Lung (tissue), 17 donors: ENCODE measurements at places on chromosomes 5 and 9. TPM values are rescaled to one million over a fixed set of nuclear protein-coding genes. Genes with fewer than 3 reads are reported as not detected.

FGF18 gene
- 3.4 TPM for total RNA-seq

CDC42SE2 gene
- 58.9 TPM for total RNA-seq

LCN2 gene
- total RNA-seq = 114 TPM

MARVELD2 gene
- 25.6 TPM for total RNA-seq

IL3 gene
- total RNA-seq = not detected

PCDHGB2 gene
- 10.1 TPM for total RNA-seq

PCDHAC2 gene
- 13.8 TPM for total RNA-seq

SLC23A1 gene
- total RNA-seq = 1.3 TPM

SPRY4 gene
- 33.9 TPM for total RNA-seq

BNC2 gene
- 23.2 TPM for total RNA-seq

- DNase-seq = no peak
- peaks cover 5% of the 10 kb centered on the region for H3K4me1 ChIP-seq
- H3K27ac ChIP-seq = no peak overlapping the region
- no peak overlapping the region for H3K4me3 ChIP-seq
- H3K27me3 ChIP-seq = no peaks in the 10 kb centered on the region
These were observed 14.9 kb downstream of the SEMA6A start for GRCh38 chr5:116559673-116560164.

GRCh38 chr5:177482359-177482795 lies 8.9 kb upstream of the DBN1 start:
- DNase-seq = no peak
- H3K4me3 ChIP-seq = no peak overlapping the region
- H3K36me3 ChIP-seq = peaks cover 14% of the 10 kb centered on the region
- no peaks in the 10 kb centered on the region for H3K27me3 ChIP-seq
- H3K4me1 ChIP-seq = peaks cover 14% of the 10 kb centered on the region

GRCh38 chr5:42756606-42757601 lies at the start of gene CCDC152:
TSS of gene CCDC152 (plus strand) at chr5:42756818. CDS start at chr5:42759122, 2,304 bp downstream.
- no peak within 1 kb of the TSS for H3K4me3 ChIP-seq
- DNase-seq = peak; percentile 42
- no peaks in the 10 kb centered on the region for H3K36me3 ChIP-seq
- H3K27me3 ChIP-seq = no peaks in the 10 kb centered on the region

DNA sequence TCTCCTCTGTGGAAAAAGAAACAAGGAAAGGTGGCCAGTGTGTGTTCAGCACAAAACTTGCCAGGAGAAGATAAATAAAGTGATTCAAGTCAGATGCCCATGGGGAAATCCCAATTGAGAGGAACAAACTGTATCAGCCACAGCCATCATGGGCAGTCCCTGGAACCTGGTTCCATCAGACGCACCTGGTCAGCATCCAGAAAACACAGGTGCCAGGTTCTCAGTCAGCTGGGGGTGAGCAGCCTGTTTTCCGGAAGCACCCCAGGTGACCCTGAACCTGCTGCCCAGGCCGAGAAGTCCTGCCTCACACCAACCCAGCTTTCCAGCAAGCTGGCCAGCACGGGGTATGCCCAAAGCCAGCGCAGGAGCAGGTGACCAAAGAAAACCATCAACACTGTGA lies 30.5 kb downstream of the PTCH1 start:
- no peaks in the 10 kb centered on the region for H3K27me3 ChIP-seq
- DNase-seq = no peak
- no peak overlapping the region for H3K4me3 ChIP-seq
- H3K36me3 ChIP-seq = peaks cover 16% of the 10 kb centered on the region
- peaks cover 47% of the 10 kb centered on the region for H3K4me1 ChIP-seq

DNA sequence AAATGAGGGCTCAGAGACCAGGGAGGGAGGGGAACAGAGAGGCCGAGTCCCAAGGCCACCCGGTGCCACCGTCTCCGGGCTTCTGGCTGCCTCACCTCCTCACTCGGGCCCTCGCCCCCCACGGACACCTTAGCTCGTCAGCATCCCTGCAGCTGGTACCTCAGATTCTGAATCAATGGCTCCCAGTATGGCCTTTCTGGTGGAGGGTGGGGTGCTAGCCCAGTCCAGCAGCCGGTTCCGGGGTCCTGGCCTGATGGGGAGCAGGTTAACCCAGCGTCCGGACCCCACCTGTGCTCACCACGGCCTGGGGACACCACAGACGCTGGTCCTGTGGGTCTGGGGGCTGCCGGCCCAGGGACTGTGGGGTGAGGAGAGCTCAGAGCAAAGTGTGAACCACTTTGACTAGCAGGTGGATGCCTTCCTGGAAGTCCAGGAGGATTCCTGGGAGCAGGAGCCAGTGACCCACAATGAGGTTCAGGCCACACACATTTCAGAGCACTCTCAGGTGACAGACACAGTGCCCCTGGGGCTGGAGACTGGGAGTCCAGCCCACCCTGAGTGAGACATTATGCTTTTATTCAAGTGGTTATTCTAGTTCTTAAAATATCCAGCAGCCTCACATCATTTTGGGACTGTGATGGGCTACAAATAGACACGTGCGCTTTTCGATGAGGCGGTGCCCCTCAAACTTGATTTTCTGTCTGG lies 53.3 kb downstream of the AHRR start:
- no peaks in the 10 kb centered on the region for H3K27me3 ChIP-seq
- no peaks in the 10 kb centered on the region for H3K36me3 ChIP-seq
- H3K27ac ChIP-seq = peak overlapping the region; percentile 65
- no peak for DNase-seq
- H3K4me3 ChIP-seq = no peak overlapping the region
- H3K4me1 ChIP-seq = no peaks in the 10 kb centered on the region

GRCh38 chr9:131420980-131421624 lies 27.2 kb downstream of the PRRC2B start:
- peak overlapping the region; percentile 23 for H3K27ac ChIP-seq
- H3K36me3 ChIP-seq = no peaks in the 10 kb centered on the region

- H3K27me3 ChIP-seq = no peaks in the 10 kb centered on the region
- no peak overlapping the region for H3K27ac ChIP-seq
- no peak overlapping the region for H3K4me3 ChIP-seq
- H3K36me3 ChIP-seq = no peaks in the 10 kb centered on the region
- no peak for DNase-seq
These were observed 36.9 kb upstream of the SLC1A3 start for GRCh38 chr5:36569491-36569890.

- no peak overlapping the region for H3K4me3 ChIP-seq
- peak overlapping the region; percentile 1 for H3K27ac ChIP-seq
- no peaks in the 10 kb centered on the region for H3K4me1 ChIP-seq
- DNase-seq = no peak
- no peaks in the 10 kb centered on the region for H3K27me3 ChIP-seq
These were observed 29.5 kb downstream of the AQP7 start for GRCh38 chr9:33372900-33373299.

DNA sequence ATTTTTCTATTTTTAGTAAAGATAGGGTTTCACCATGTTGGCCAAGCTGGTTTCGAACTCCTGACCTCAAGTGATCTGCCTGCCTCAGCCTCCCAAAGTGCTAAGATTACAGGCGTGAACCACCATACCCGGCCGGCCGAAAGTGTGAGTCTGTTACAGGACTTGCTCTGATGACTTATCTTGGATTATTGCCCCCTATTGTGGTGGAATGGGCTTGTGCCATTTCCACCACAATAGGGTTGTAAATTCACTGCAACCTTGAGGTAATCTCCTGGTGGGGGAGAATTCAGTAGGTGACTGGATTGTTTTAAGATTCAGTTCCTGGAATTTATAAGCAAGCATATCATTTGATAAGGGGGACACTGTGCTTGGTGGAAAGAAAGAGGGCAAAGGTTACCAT lies 15.0 kb upstream of the HMGCR start:
- no peak for DNase-seq
- H3K4me1 ChIP-seq = no peaks in the 10 kb centered on the region
- H3K27ac ChIP-seq = no peak overlapping the region
- no peaks in the 10 kb centered on the region for H3K36me3 ChIP-seq

- no peak for DNase-seq
- no peak overlapping the region for H3K27ac ChIP-seq
These were observed 172.1 kb upstream of the DMRTA1 start for GRCh38 chr9:22274477-22274876.

GRCh38 chr5:12522116-12522515 lies 617.9 kb upstream of the CTNND2 start:
- no peak overlapping the region for H3K27ac ChIP-seq
- H3K4me3 ChIP-seq = no peak overlapping the region
- H3K36me3 ChIP-seq = no peaks in the 10 kb centered on the region
- H3K27me3 ChIP-seq = no peaks in the 10 kb centered on the region
- H3K4me1 ChIP-seq = no peaks in the 10 kb centered on the region
- no peak for DNase-seq

GRCh38 chr9:17624571-17624970 lies 45.7 kb downstream of the SH3GL2 start:
- no peaks in the 10 kb centered on the region for H3K27me3 ChIP-seq
- DNase-seq = no peak
- H3K36me3 ChIP-seq = no peaks in the 10 kb centered on the region
- no peak overlapping the region for H3K4me3 ChIP-seq

GRCh38 chr5:157828105-157828943 lies 30.6 kb downstream of the CLINT1 start:
- H3K27me3 ChIP-seq = no peaks in the 10 kb centered on the region
- DNase-seq = no peak
- peaks cover 19% of the 10 kb centered on the region for H3K4me1 ChIP-seq
- no peak overlapping the region for H3K27ac ChIP-seq
- no peaks in the 10 kb centered on the region for H3K36me3 ChIP-seq

DNA sequence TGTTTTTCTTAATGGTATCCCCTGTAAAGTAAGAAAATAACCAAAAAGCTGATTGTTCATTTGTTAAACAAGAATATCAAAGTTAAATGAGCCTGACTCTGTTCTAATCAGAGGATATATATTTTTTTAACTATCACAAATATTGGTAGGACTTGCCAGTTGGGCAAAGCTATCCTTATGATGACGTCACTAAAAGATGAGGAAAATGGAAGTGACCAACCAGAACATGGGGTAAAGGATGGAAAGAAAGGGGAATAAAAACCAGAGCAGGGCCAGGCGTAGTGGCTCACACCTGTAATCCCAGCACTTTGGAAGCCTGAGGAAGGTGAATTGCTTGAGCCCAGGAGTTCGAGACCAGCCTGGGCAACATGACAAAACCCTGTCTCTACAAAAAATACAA lies 811.6 kb upstream of the DMAC1 start:
- H3K27ac ChIP-seq = no peak overlapping the region
- H3K36me3 ChIP-seq = no peaks in the 10 kb centered on the region
- no peaks in the 10 kb centered on the region for H3K4me1 ChIP-seq
- DNase-seq = no peak
- H3K4me3 ChIP-seq = no peak overlapping the region
- no peaks in the 10 kb centered on the region for H3K27me3 ChIP-seq

DNA sequence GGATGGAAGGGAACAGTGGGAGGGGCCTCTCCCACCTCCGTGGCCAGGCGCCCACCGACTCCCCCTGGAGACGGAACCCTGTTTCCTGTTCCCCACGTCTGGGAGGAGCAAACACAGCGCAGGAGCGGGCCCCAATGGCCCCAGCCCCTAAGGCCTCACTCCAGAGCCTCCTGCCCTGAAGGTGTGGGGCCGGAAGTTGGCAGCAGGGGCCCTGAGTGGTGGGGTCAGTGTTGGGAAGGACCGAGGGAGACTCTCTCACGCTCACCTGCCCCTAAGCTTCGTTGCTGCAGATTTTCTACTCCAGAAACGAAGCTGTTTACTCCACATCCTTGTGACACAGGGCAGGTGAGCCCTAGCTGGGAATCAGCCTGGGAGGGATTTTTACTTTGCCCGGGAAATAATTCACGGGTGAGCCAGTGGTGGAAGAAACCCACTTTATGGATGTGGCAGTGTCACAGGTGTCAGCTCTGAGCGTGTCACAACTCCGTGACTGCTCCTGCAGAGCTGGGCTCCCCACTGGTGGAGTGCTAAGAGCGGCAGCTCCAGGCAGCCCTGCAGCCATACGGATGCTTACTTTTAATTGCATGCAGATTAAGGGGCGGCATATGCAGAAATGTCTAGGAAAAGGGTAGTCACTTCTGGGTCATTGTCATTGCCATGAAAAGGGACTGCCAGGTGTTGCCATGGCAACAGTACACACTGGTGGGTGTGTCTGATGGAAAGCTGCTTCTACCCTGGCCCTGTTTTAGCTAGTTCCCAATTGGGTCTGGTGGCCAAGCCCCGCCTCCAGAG lies 77.5 kb upstream of the OLFM1 start:
- H3K4me1 ChIP-seq = no peaks in the 10 kb centered on the region
- no peak overlapping the region for H3K27ac ChIP-seq
- no peaks in the 10 kb centered on the region for H3K27me3 ChIP-seq
- no peak overlapping the region for H3K4me3 ChIP-seq

GRCh38 chr9:121881920-121882500 lies 211.1 kb downstream of the TTLL11 start:
- no peak for DNase-seq
- H3K4me3 ChIP-seq = no peak overlapping the region
- no peaks in the 10 kb centered on the region for H3K36me3 ChIP-seq
- no peak overlapping the region for H3K27ac ChIP-seq
- H3K27me3 ChIP-seq = no peaks in the 10 kb centered on the region

- no peaks in the 10 kb centered on the region for H3K27me3 ChIP-seq
- DNase-seq = peak; percentile 57
These were observed 26.7 kb downstream of the FAM219A start for GRCh38 chr9:34431667-34432066.

DNA sequence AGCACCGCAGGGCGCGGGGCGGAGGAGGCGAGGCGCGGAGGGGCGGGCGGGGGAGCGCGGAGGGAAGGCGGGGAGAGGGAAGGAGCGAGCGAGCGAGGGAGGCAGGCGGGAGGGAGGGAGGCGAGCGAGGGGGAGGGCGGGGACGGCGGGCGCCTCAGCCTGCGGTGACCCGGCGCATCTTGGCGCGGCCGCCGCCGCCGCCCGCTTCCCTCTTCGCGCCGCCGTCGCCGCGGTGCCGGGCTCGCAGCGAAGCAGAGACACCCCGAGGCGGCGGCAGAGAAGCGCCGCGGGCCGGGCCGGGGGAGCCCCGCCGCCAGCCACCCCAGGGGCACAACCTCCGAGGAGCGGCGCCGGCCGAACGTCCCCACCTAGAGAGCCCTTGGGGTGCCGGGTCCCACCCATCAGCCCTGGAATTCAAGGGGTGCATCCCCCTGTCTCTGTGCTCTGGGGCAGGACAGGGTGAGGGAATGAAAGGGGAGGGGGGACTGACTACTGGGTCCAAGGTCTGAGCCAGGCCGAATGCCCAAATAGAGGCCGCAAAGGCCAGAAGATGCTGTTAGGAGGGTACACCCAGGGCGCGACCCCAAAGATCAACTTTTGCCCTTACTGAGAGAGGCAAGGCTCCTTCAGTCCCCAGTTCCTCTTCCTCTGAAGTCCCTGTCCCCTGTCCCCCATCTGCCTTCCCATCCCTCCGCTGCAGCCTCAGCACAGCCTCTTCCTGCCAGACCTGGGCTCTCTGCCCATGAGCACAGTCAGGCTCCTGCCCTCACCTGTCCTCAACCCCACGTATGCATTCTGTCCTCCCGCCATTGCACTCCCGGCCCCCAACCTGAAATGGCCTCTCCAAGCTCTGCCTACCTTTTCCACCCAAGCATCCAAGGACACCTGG lies at the start of gene ADAMTS2:
Gene ADAMTS2 (minus strand): TSS at position 29 of the 889 bp plus-strand sequence. CDS start 133 bp downstream, outside the sequence.
- H3K27ac ChIP-seq = peak within 1 kb of the TSS; percentile 41

DNA sequence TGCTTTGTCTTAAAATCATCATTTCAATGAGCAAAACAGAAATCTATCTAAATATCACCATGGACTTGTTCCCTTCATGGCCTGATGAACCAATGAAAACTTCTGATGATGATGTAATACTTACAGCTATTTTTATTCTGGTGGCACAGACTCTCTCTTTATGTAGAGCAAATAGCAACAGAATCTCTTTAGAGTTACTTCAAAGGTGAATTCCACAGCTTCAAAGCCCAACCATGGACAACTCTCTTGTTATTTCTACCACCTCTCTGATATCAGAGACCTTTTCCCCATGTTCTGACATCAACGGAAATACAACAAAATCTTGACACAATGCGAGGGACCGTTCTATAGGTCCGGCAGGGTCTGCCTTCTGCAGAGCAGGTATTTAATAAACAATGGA lies 70.1 kb downstream of the RETREG1 start:
- no peak overlapping the region for H3K4me3 ChIP-seq
- no peaks in the 10 kb centered on the region for H3K36me3 ChIP-seq
- H3K4me1 ChIP-seq = peaks cover 12% of the 10 kb centered on the region
- peak; percentile 9 for DNase-seq
- no peaks in the 10 kb centered on the region for H3K27me3 ChIP-seq
- H3K27ac ChIP-seq = no peak overlapping the region
